ENCODE measurements at places on chromosomes 16 and 17.
A peak's percentile ranks its signal among the peaks of the same experiment; 100 is the strongest.

DNA sequence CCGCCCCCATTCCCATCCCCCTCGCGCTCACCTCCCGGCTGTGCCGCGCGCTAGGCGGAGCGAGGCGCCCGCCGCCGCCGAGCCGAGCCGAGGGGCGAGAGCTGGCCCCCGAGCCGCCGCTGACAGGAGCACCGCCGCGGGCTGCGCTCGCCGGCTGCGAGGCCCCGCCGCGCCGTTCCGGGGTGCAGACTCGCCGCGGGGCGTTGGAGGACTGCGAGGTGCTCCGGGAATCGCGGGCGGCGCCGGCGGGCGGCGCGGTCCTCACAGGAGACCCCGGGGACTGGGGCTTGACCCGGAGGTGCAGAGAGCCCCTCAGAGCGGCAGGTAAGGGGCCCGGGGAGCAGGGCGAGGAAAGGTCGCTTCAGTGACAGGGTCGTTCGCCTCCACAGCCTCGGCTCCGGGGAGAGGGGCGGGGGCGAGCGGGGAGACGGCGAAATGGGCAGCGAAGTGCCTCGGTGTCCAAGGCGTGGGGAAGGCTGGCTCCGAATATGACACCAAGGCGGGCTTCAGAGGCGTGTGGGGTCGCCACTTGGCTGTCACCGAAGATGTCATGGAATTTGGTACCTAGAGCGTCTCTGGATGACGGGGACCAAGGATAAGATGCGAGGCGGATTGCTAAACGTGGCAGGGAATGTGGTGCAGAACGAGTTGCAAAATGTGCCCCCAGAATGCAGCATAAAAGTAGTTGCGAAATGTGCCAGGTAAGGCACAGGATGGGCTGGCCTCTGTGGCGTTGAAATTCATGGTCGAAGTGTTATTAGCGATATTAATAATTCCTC is 580 bp downstream of the TANC2 start:
- peak; percentile 44 for DNase-seq

DNA sequence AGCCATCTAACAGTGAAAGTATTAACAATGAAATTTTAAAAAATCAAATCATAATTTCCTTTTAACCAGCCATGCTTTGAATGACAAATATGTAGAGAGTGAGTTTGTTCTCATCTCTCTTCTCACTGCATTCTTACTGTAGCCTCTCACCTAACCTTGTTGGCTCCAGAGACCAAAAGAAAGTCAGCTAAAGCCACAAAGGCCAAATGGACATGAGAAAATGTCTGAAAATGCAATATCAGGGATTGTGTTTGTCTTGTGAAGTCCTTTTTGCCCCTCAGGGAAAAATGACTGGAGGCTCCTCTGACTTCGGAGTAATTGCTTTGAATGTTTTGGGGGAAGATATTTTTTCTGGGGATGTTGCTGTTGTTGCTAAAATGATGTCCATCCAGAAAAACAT is 166.3 kb downstream of the SLC39A11 start:
- DNase-seq, result no peak

GRCh38 chr16:53509906-53510703 is 7.1 kb upstream of the AKTIP start:
- DNase-seq, result peak; percentile 57

GRCh38 chr17:46115699-46116098 is 77.5 kb downstream of the KANSL1 start:
- no peak for DNase-seq

GRCh38 chr17:7440834-7441195 is 1.5 kb downstream of the FGF11 start:
- peak; percentile 64 for DNase-seq

GRCh38 chr17:6104956-6105648 is 34.9 kb downstream of the WSCD1 start:
- no peak for DNase-seq

DNA sequence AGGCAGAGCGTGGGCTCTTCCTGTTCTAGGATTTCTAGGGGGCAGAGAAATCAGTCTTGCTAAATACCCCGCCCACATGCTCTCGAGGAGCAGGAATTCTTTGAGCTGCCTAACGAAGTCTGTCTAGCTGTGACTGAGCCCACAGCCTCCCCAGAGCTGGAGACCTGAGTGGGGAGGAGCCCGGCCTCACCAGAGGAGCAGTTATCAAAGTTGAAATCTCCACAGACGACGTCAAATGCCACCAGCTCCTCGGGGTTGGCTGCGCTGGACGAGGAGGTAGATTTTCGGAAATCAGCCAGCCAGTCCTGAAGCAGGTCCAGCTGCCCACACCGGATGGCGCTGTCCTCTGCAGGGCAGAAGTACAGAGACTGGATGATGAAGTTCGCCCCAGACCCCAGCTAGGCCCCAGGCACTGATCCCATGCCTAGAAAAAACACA is 53.8 kb downstream of the PRMT7 start:
- peak; percentile 63 for DNase-seq

DNA sequence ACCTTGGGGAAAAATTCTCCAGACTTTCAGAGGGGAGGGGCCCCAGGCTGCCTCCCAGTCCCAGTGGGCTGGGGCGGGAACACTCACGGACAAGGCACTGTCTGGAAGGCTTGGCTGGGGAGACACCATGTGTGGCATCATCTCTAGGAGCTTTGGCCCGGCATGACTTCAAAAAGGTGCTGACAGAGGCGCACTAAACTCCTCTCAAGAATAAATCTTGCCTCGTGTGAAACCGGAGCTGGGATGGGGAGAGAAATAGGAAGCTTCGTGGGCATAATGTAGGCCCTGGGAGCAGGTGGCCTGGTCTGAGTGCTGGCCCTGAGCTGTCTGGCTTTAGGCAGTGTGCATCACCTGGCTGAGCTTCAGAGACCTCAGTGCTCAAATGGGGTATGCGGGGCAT is 5.7 kb downstream of the WSCD1 start:
- no peak for DNase-seq

DNA sequence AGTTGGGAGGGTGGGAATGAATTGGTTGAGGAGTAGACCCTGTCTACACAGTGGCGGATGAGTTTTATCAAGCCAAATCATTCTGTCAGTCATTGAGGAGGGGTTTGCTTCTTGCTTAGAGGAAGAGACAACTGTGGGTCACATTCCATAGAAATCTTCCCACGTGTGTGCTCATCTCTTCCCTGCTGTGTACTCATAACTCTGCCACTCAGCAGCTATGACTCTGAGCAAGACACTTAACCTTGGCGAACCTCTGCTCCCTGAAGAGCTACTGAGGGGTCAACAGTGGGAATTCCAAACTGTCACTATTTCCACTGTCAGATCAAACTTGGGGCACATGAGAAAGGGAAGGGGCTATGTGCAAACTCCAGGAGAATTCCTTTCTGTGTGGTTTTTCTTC is 72.6 kb upstream of the COX10 start:
- no peak for DNase-seq

- no peak for DNase-seq
These were observed 379.7 kb upstream of the EEF2KMT start for GRCh38 chr16:5477251-5477650.

GRCh38 chr17:31869797-31870568 is 10.9 kb upstream of the COPRS start:
- DNase-seq, result no peak

GRCh38 chr17:70791748-70792443 is 622.6 kb downstream of the KCNJ2 start:
- DNase-seq, result no peak

- no peak for DNase-seq
These were observed 56.3 kb downstream of the GAN start for GRCh38 chr16:81371106-81371505.

DNA sequence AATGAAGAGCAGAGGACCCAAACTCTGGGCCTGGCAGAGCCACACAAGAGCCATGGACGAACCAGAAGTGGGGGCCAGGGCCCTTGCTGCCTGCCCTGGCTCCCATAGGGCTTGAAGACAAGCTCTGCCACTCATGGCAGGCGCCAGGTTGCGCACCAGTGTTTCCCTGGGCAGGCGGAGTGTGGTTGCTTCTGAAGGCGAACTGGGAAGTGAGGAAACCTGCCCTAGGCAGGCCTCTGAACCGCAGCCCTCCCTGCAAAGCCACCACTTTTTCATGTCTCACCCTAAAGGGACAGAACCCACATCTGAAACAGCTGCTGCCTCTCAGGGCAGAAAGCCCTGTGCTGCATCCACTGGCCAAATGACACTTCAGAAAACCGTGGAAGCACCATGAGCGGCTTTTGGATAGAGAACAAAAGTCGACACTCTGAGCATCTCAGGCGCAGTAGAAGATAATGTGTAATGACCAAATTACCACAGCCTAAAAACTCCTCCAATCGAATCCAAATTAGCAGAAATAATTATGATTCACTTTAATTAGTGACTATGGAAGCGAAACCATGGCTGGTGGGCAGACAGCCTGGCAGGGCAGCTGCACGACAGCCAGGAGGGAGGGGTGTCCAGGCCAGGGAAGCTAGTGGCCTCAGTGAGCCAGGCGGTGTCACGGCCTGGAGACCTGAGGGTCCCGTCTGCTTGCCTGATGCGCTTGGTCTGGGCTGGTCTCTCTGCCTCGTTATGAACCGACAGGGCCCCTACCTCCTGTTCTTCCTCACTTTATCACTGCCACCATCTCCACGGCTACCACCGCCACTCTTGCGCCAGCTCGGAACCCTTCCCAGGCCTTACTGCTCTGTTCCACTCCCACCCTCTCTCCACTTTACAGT is 59.1 kb downstream of the PRMT7 start:
- no peak for DNase-seq

DNA sequence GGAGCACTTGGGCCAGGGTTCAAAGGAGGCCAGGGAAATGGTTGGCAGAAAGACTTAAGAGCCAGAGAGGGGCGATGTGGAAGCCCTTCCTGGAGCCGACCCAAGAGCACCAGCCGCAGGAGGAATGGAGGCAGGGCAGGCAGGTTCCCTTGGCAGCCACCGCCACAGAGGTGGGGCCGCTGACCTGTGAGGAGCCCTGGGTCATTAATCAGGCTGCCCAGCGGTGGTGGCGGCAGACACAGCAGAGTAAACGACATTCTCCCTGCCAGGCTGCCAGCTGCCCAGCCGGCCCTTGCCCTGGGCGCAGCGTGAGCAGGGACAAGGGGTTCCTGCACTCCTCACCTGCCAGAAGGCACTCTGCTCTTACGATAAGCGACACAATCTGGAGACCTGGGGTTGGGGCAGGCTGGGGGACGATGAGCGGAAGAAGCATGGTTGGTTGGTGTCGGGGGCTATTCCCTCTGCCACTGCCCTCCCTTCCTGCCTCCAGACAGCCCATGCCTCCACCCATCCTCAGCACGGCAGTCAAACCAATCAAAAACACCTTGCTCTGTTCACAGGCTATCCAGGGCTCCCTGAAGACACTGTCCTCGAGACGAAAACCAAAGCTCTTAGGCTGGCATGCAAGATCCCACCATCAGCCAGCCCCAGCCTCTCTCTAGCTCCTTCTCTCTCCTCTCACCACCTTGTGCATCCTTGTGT is 40.9 kb downstream of the PLXDC1 start:
- no peak for DNase-seq
